ENCODE measurements at places on chromosomes 12 and 14.
A peak's percentile ranks its signal among the peaks of the same experiment; 100 is the strongest.

DNA sequence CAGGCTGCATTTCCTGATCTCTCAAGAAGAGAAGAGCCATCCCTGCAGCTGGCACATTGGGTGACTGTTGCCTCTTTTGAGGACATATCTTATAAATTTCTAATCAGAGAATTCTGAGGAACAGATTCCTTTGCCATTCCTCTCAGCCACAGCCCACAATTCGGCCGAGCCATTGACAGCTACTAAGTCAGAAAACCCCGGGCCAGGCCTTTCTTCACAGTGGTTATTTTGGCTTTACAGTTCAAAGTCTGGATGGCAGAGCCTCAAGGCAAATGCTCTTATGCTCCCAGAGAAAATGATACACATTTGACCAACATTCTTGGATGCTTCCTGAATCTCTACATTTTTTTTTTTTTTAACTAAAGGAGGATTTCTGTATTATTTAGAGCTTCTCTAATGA, 138.4 kb upstream of the FRMD6 start:
- DNase-seq = peak; percentile 10

GRCh38 chr12:122830517-122831214, 4.6 kb upstream of the HIP1R start:
- no peak for DNase-seq

- DNase-seq = no peak
Measured at GRCh38 chr12:27164330-27165040, 79.6 kb upstream of the STK38L start.

DNA sequence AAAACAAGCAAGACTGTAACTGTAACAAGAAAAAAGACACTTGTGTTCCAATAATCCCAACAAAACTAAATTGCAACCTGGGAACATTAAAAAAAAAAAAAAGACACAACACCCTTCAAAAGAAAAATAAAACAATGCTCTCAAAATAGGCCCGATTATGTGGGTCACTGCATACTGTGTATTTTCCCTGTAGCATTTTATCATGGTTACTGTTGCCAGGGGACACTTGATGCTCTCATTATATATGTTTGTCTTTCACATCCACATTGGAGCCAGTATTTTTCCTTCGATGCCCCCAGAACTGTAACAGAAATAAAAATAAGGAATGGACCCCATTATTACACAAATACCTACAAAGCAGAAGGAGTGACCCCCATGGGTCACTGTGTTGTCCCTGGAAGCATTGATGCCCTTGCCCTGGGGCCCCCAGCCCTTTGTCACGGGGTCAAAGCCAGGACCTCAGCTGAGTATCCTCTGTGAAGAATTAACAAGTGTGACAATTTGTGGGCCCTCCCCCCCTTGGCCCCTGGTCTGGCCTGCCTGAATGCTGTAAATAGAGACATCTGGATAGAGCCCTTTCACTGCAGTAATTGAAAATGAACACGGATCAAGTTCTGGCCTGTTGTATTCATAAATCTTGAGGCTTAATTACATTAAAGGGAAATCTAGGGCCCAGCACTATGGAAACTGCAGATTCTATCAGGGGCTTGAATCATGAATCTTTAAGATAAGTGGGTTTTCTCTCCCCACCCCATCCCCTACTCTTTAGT, 72.8 kb downstream of the C12orf42 start:
- no peak for DNase-seq

DNA sequence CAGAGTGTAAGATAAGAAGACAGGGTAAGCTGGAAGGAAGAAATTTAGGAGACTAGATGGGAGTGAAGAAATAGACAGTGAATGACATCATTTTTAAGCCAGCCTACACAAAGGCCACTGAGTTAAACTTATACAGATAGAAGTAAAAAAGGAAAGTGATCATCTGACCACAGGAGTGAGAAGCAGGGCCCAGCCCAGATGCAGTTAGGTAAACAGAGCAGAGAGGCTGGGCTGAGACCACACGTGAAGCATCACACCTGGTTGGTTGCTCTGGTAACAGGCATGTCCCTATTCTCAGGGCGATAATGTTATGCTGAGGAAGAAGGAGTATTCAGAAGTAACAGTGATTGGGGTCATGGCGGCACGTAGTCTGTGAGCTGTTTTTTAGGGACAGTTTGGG, 1079.4 kb downstream of the AACS start:
- DNase-seq = no peak

GRCh38 chr14:90275820-90276219, 19.5 kb downstream of the PSMC1 start:
- DNase-seq = no peak

- no peak for DNase-seq
Measured at GRCh38 chr14:55869397-55870049, 248.7 kb upstream of the PELI2 start.

GRCh38 chr14:94320243-94320642, 2.9 kb downstream of the SERPINA6 start:
- no peak for DNase-seq

All from amniotic stem cell (primary cell).